ENCODE measurements at places on chromosomes 16 and 17.

GRCh38 chr16:86248310-86248905 is 261.9 kb upstream of the FOXF1 start:
- DNase-seq: no peak

- DNase-seq: no peak
These were observed 49.6 kb downstream of the KCNJ12 start for GRCh38 chr17:21425736-21426135.

DNA sequence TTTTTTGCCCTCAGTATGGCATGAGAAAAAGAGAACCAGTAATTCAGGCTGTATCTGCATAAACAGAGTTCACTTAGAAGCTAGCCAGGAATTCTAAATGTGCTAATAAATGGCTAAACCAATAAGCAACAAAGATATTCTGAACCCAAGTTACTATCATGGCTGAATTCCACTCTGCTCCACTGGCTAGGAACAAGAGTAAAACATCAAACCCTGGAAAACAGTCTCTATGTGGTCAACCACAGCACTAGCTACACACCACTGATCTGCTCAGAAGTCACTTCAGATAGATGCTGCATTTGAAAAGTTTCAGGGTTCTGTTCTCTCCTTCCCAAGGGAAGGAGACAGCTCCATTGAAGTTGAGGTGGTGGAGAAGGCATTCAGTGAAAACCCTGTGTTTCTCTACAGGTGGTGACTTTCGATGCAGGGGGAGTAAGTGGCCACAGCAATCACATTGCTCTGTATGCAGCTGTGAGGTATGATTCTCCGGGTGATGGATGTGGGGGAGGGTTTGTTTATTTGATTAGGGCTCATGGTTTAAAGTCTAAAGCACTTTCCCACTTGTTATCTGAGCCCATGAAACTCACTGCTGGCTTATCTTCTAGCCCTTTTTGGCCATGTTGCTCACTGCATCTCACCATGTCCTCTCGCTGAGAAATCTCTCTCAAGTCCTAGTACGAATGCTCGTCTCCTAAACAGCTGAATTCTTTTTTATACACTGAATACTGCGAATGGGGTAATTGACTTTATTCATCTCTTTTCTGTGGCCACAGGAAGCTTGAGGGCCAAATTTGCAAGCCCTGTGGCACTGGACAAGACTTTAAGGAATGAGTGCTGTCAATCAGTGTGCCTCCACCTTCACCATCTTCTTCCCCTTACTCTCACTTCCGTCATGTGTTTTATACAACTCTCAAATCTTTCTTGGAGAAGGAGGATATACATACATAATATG is 39.9 kb downstream of the CENPV start:
- DNase-seq: no peak

DNA sequence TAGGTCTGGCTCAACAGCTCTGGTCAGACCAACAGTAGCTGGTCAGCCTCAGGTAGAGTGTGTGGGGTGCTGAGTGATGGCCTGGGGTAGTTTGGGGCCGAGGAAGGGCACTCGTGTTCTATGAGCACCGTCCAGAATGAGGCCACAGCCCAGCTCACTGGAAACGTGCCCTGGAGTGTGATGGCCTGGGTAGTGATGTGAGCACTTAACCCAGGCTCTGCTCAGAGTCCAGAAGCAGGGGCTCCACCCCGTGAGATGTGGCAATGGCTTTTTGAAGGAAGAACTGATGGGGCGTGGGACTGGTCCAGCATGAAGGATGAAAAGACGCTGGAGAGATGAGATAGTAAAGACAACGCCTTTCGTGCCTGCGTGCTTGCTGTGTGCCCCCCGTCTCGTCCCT is 35.3 kb downstream of the NTN1 start:
- no peak for DNase-seq

DNA sequence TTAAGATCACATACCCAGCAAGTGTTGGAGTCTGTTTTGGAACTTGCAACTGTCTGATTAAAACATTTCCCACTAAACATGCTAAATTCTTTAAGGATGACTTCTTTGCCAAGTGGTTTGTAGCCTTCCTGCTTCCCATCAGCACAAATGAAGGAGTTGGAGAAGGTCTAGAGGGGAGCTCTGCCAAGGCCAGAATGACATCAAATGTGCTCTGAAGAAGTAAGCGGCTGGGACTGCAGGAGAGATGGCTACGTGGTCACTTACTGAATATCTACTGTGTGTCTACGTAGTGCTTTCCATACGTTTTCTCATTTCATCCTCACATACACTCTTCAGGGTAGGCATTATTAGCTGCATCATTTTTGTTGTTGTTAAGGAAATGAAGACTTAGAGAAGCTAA is 135.7 kb upstream of the NLRP1 start:
- DNase-seq: no peak

DNA sequence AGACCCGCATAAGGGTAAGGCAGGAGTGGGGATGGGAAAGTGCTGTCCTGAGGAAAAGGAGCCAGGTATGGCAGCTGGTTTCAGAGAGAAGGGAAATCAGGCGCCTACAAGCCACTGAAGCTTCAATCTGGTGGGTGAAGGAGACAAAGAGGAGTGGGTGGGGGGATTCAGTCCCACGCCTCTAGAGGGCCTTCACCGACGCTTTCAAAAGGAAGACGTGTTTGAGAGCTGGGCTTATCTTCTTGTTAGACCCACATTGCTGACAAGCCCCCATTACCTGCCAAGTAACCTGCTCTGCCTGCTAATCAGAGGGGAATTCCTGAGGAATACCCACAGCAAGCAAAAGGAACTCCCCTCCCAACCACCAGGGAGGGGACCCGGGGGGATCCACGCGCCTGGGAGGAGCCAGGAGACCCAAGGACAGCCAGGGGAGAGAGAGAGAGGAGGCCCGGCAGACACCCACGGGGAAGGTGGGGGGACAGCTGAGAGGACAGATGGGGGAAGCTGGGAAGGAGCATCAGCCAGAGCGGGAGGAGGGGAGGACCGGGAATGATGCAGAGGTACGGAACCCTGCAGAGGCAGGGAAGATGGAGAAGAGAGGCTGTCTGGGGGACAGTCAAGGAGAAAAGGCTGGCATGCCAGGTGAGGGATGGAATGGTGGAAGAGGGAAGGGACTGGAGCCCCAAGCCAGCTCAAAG is 1.0 kb downstream of the MTMR4 start:
- peak; percentile 37 for DNase-seq

DNA sequence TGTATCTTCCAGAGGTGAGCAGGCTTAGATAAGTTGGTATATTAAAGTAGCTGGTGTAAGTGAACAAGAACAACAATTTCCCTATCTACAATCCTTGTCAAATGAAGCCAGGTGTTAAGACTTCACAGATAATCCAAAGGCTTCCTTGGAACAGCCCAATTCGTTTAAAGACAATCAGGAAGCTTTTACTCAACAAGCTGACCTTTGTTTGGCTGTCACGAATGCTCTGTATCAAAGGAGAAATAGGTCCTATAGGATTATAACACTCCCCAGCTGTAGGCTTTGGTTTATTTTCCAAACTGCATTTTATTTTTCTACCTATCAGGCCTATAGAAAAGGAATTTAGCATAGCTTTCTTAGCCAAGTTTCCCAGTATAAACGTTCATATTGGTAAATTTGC is 766.5 kb upstream of the GOT2 start:
- no peak for DNase-seq

DNA sequence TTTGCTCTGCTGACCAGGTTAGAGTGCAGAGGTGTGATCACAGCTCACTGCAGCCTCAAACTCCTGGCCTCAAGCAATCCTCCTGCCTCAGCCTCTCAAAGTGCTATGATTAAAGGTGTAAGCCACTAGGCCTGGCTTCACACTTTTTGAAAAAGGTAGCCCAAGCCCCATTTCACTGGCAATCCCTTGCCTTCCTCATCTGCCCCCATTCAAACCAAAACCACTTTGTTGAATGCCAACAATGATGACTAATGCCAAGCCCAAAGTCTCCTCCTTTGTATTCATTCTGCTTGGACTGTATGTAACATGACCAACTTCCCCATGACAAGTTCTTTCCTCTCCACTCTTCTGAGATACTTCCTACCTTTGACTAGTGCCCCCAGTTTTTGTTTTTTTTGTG is 33.1 kb downstream of the N4BP1 start:
- no peak for DNase-seq

GRCh38 chr17:13879961-13880466 is 189.3 kb upstream of the COX10 start:
- no peak for DNase-seq

GRCh38 chr17:64494121-64494520 is 2.7 kb downstream of the POLG2 start:
- DNase-seq: no peak

DNA sequence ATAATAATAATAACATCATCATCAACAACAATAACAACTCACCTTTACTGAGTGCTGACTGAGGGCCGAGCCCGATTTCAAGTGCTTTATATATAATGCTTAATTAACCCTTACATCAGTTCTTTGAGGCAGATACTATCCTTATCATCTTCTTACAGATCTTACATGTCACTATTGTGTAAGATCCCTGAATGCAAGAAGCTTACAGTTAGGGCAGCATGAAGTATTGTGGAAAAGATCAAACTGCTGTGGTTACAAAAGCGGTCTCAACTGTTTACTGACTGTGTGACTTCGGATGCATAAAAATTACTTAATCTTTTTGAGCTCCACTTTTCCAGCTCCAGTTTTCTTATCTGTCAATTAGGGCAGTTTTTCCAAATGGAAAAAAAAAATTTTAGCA is 3.3 kb downstream of the VAT1 start:
- DNase-seq: no peak

DNA sequence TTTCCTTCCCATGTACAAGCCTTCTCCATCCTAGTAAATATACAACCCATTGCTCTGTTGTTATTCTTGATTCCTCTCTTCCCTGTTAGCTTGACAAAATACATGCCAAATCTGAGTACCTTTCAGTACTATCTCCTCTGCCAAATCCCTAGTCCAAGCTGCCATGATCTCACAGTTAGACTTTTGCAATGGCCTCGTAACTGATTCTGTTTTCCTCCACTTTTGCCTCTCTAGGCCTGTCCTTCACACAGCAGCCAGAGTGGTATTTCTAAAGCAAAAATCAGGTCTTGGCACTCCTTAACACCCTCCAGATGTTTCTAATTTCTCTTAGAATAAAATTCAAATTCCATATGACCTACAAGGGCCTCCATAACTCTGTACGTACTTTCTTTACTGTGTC is 153.0 kb upstream of the RBL2 start:
- DNase-seq: no peak

- peak; percentile 68 for DNase-seq
These were observed 4.3 kb upstream of the ALDH3A1 start for GRCh38 chr17:19752216-19753050.
